ENCODE measurements at places on chromosomes 7 and 10.

- no peak for DNase-seq
These were observed 938 bp upstream of the CADPS2 start for GRCh38 chr7:122887198-122887597.

DNA sequence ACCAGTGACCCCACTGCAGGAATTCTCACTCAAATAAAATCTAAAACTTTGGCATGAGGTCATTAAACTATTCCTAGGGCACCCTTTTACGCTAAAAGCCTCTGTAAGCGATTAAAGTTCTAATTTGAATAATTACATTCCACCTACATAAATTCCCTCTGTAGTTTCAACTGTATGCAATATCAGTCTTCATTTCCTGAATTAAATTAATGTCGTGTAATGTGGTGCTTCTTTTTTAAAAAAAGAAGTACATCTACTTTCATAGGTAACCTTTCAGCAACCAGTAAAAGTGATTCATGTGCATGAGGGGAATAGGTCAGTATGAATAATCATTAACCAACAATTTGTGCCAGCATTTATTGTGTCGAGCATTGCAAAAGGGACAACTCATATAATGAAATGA is 44.7 kb downstream of the IMMP2L start:
- no peak for DNase-seq

DNA sequence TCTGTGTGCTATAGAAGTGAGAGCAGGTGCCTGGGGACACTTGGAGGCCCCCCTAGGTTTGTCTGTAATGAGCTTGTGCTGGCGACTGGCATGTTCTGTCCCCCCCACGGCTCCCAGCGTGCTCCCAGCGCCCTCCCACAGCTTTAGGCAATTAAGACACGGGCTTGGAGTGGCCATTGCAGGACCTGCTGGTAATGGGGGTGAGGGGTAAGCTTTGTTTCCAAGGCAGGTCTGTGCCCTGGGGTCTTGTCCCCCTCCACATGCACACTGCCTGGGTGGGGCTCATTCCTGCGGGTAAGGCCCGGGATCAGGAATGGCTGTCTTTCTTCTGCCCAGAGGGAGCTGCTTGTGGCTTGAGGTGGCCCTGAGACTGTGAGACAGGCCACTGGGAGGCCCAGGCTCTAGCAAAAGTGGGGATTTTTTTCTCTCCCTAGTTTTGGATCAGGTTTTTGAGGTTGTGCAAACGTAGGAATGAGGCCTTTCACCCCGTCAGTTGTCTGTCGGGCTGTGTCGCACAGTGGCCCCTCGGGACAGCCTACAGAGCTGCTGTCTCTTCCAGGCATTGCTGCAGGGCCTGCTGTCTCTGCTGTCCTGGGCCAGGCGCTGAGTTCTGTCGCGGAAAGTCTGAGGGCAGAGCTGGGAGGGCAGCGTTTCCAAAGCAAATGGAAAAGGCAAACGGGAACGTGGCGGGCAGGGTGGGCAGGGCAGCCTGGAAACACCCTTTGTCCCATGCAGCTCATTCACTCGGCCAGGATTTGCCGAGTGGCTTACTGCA is 107.4 kb downstream of the LHPP start:
- no peak for DNase-seq

DNA sequence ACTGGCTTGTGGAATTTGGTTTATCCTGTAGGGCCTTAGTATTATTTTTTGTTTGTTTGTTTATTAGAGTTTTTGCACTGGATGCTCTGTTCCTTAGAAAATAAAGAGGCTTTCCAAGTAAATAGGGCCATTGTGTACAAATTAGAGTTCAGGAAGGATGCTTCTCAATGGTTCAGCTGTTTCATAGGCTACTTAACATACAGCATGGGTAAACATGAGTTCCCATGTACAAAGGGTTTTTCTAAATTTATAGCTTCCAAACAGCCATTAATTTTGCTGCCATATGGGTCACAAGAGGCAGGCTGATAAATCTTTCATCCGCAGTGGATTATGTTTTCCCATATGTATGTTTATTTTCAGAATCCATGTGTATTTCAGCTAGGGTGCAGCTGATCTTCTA is 121.6 kb upstream of the WDR11 start:
- DNase-seq: no peak

DNA sequence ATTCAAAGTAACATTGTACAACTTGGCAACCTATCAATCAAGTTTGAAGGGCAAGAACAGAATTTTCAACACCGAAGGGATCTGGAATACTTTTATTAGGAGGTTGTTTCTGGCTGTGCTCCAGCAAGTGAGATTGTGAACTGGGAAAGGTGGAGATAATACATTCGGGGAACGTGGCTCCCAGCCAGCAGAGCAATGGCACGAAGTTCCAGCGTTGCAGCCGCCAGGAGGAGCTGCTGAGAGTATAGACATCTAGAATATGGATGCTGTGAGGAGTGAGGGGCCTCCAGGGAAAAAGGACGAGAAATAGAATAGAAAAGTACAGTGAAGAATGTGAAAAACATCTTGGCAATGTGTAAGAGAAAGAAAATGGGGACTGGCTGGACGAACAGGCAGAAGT is 69.5 kb downstream of the TCERG1L start:
- no peak for DNase-seq

DNA sequence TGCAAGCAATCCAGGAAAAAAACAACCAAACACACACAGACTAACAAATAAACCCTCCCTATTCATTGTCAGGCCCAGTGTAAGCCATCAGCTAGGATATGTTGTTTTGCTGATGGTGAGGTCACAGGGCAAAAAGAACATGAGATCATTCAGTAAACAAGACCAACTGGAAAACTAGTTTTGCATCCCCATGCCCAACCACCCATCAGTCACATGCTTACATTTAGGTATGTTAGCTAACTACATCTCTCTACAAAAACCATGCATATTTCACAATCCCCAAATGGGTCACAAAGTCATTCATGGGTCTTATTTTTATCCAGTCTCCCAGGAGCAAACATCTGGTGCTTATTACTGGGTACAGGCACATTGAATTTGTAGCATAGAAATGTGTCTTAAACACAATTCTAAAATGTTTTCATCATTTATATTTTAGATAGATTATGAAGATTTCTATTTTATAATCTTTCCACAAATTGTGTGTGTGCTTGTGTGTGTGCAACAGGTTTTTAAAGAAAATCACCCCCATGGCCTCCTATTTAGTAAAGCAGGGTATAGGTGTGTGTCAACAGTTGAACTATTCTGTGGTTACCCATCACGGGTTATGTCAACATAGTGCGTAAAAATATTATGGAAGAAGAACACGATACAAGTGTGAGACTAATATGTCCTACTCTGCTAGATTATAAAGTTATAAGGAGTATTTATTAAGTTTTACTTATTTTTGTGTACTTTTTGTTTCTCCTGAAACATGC is 103.8 kb upstream of the AKR1E2 start:
- no peak for DNase-seq

DNA sequence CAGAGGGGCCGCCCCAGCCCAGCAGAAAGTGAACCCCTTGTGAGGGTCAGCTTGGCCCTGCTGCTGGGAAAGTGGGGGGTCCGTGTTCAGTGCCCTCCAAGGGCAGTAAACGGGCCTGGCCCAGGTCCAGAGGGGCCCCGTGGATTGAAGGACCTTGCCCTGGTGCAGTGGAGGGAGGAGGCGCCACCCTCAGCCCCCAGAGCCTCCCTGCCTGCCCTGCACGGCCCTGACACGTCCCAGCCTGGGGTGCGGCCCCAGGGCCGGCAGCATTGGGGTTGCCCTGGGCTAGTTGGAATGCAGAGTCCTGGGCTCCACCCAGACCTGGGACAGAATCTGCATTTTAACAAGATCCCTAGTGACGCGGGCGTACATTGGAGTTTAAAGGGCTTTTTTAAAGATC is 42.8 kb upstream of the FOXL3 start:
- DNase-seq: no peak

DNA sequence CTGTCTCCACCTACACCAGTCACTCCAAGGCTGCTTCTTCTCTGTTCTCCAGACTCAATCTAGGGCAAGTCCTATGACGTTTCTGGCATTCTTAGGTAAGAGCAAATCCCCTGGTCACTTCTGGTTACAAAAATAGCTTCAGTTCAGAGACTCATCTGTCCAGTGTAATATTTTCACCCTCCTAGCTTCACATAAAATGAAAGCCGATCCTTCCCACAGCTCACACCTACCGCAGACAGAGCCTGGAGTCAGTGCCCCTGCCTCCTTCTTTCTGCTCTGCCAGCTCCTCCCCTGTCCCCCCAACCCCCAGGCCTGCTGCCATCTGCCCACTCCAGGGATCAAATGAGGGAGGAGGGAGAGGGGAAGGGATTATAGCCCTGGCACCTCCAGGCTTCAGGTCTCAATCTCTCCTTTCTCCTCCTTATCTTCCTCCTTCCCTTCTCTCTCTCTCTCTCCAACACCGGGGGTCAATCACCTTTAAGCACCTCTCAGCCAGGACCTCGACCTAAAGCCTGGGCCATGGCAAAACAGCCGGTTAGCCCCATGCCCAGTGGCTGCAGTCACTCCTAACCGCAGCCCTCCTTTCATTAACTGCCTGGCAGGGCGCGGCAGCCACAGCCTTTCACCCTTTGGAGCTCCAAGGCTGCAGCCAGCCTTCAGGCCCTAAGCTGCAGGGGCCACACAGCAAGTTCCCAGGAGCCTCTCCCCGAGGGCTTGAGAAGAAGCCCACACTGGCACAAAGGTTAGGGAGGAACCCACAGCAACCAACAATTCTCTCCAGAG is 292.6 kb upstream of the MGMT start:
- DNase-seq: no peak

- DNase-seq: no peak
These were observed 208.2 kb downstream of the SNX13 start for GRCh38 chr7:17732083-17732482.

GRCh38 chr7:78487464-78487863 is 688.9 kb downstream of the PHTF2 start:
- DNase-seq: no peak

GRCh38 chr10:80104066-80104926 is 25.8 kb downstream of the TMEM254 start:
- DNase-seq: no peak

DNA sequence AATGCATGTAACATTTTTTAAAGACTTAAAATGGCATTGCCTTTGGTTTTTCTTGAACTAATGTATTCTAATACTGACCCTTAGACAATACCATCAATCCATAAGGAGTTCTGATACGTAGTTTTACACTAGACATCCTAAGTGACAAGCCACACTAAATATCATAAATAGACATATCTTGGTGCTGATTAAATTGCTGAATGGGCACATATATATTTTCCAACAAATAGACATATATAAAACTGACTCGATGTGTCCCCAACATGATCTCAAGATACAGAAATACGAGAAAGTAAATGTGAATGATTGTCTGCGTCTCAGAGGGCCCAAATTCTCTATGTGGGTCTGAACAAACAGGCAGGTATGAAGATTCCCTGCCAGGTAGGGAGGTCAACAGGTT is 99.8 kb downstream of the NEBL start:
- DNase-seq: no peak

DNA sequence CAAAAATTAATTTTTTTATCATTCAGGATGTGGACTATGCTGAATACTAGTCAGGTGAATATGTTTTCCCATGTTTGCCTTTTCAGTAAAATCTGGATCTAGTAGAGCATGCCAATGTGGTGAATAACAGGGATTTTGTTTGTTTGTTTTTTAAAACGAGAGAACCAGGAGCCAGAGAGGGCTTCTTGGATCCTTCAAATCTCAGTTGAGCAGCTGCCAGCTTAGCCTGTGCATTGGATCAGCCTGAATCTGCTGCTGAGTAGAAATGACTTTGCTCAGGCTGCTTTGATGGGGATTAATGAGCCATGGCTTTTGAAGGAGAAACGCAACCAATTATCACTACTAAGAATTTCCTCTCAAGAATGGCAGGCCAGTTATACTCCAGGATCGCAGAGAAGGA is 493.8 kb downstream of the ARL4A start:
- no peak for DNase-seq

- no peak for DNase-seq
These were observed 3.4 kb upstream of the ITGB1 start for GRCh38 chr10:32961343-32961894.

DNA sequence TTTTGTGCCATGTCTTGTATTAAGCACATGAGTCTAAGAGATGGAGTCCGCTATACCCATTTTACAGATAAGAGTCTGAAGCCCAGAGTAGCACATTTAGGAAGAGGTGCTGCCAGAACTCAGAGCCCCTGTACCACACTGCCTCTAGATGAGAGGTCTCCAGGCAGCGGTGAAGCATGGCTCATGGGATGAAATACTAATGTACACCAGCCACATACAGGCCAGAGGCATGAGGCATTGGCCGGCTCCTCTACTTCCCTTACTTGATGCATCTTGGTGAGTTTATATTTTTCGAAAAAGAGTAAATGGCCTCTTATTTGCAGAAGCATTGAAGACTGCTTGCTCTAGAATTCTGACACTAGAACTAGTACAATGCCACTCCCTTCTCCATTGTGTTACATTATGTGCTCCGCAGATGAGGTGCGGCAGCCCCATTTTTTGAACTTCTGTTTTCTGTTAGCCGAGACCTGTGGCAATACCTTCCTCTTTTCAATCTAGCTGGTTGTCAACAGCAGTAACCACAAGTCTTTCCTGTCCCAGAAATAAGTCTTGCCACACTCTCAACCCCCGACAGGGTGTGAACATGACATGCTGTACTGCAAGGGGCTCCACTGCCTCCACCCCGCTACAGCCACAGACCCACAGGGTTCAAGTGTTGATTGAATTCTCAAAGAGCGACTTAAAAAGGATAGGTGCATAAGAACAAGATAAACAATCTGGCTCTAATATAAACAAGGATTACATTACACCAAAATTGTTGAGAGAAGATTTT is 145.3 kb downstream of the CELF2 start:
- DNase-seq: peak; percentile 84

DNA sequence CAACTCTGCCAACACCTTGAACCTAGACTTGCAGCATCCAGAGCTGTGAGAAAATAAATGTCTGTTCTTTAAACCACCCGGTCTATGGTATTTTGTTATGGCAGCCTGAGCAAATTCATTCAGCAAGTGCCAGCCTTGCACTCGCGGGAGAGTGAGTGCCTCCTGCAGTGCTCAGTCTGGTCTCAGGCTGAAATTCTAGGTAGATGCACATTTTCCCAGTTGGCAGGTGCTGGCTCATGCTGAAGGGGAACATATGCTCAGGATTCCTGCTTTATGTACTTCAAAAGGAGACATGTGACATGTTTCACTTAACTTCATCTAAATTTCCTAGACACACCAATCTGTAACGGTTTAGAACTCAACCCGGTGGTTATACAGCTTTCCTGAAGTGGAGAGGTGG is 170.8 kb downstream of the MGMT start:
- DNase-seq: no peak

DNA sequence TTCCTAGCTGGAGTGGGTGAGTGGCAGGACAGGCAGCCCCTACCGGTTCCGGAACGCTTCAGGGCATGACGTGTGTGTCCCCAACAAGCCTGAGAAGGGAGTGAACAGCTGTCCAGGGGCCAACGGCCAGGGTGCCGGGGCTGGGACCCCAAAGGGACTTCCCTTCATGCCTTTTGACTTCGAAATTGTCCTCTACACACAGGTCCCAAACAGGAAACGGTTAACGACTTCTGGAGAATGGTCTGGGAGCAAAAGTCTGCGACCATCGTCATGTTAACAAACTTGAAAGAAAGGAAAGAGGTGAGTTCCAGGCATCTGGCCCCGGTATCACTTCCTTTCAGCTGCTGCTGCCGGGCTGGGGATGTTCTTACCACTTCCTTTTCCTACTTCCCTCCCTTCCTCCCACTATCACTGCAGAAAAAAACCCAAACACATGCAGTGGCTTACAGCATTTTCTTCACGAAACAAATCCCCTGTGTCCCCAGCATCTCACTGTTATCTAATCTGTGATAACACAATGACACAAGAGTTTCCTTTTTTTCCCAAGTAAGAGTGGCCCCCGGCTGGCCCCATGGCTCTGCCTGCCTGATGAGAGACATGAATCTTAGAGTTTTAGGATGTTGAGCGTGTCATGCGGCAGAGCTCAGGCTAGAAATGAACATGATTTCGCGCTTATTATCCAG is 63.2 kb downstream of the MKI67 start:
- peak; percentile 40 for DNase-seq

- DNase-seq: no peak
These were observed 89.7 kb downstream of the PTPRE start for GRCh38 chr10:127996586-127996985.
